ENCODE measurements at places on chromosomes 2 and 18.

- no peak for DNase-seq
Observed at GRCh38 chr2:185466915-185467314, 271.7 kb upstream of the FSIP2 start.

DNA sequence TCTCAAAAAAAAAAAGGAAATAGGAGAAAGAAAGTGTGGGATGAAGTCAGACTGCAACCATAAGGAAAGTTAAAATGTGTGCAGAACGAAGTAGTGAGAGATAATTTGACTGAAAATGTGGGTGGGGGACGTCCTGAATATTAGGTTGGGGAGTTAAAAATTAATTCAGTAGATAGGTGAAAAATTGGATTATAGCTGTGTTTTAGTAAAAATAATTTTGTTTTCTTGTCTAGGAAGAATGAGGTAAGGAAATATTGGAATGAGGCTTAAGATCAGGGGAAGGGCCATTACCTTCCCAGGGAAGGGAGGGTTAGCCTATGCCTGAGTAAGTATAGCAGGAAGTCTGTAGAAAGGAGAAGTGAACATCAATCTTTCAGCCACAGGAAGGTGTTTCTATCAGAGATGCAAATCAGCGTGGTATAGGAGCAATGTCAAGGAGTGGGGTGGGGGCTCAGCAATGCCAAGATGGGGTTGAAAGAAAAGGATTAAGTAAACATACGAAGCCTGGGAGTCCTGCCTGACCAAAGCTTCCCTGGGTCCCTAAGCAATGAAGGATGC lies 250.9 kb downstream of the PIEZO2 start:
- DNase-seq, result no peak

- DNase-seq, result no peak
Observed at GRCh38 chr2:98028101-98028561, 32.4 kb upstream of the TMEM131 start.

DNA sequence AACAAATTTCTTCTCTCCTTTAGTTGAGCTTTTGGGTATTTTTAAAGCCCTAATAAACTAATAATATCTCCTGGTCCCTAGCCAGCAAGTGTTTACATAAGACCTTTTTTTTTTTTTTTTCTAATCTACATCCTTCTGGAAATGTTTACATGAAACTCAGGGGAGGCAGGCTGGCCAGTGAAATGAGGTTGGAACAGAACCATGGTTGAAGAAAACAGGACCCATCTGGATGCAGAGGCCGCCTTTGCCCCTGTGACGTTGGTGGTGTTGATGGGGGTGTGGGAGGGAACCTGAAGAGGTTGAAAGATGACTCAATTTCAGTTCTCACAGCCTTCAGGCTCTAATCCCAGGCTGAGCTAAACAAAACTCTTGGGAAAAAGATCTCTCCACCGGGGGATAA lies 118.5 kb downstream of the NRP2 start:
- DNase-seq, result no peak

- peak; percentile 20 for DNase-seq
Observed at GRCh38 chr2:24452502-24452885, 38.6 kb upstream of the NCOA1 start.

GRCh38 chr18:74082742-74083556 lies 64.7 kb downstream of the FBXO15 start:
- DNase-seq, result no peak

GRCh38 chr2:230358305-230358704 lies 31.3 kb downstream of the SP140L start:
- DNase-seq, result no peak

GRCh38 chr2:111235192-111236015 lies 114.7 kb downstream of the BCL2L11 start:
- DNase-seq, result no peak

DNA sequence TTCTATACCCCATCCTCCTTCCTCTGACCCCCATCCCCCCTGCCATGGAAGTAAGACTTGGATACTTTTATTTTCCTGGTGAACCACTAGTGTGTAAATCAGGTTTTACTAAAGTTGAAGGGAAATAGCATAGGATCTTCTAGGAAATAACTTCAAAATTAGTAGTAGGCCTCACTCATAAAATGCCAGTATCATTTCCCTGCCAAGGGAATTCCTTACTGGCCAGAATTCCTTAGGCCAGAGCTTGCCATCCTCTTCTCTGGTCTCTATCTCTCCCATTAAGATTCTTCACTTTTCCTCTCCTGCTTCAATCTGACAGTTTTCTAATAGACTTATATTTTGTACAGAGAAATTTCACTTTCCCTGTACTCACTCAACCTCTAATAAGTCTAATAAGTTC lies 322.8 kb upstream of the TANK start:
- DNase-seq, result no peak

DNA sequence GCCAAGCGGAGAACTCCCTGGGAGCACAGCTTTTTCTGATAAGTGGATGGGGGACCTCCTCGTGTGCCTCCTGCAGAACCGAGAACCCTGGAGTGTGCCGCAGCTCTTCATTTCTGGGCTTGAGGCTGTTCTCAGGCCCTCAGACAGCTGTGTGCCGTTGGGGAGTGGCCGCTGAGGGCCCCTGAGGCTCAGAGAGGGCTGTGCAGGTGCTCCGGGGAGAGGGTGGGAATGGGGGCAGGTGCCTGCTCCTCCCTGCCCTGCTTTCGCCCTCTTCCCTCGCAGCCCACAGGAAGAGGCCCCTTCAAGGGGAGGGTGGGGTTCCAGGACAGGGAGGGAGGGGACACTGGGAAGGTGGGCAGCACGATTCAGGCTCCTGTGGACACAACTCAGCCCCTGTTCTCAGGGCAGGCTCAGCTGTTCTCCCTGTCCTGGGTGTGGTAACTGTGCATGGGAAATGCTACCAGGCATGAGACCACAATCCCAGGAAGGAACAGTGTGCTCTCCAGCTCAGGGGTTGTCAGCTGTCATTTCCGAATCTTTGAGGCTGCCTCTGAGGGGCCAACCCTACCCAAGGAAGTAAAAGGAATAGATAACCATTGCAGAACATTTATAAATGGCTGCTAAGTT lies 11.3 kb downstream of the LCT start:
- DNase-seq, result no peak

- DNase-seq, result no peak
Observed at GRCh38 chr18:55778788-55779690, 191.0 kb upstream of the TCF4 start.

- no peak for DNase-seq
Observed at GRCh38 chr18:50578651-50579050, 18.8 kb downstream of the MAPK4 start.

DNA sequence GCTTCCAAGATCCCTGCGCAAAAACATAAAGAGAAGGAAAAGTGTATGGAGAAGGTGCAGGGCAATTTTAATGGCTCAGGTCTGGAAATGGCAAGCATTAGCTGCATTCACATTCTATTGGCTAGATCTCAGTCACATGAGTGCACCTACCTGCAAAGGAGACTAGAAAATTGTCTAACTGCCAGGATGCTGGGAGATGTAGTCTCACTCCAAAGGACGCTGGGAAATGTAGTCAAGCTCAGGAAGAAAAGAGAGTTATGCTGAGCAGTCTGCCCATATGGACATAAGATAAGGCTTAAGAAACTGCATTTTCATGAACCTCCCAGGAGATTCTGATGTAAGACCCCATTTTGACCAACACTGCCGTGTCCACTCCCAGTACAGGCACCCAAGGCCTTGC lies 9.5 kb upstream of the KLHL29 start:
- DNase-seq, result no peak

DNA sequence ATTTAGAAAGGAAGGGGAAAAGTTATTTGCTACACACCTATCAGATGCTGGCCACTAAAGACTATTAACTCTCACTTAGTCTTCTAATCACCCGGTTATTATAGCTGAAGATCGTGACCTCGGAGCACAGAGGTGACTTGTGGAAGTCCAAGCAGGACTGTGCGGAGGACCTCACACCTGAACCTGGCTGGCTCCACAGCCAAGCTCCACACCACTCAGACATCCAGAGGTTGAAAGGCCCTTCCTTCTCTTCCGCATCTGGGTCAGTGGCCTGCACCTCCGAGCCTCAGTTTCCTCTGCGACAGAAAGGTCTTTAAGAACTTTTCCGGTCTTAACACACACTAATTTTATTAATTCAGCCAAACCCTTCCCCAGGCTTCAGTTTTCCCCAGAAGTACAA lies 57.9 kb downstream of the TNS1 start:
- no peak for DNase-seq

DNA sequence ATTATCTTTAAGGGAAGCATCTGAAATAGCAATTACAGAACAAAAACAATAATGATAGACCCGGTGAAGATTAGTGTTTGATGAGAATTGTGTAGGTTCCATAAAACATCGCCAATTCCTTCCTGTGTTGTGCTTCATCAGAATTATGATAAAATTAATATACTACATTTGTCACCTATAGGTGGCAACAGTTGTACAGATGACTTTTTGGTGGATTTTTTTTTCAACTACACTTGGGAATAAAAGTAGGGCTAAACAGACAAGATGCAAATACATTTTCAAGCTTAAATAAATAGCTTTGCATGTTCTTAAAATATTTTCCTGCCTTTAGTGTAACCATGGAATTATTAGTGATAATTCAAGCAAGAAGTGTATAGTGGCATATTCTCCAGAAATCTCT lies 7.0 kb upstream of the LYPD1 start:
- no peak for DNase-seq

DNA sequence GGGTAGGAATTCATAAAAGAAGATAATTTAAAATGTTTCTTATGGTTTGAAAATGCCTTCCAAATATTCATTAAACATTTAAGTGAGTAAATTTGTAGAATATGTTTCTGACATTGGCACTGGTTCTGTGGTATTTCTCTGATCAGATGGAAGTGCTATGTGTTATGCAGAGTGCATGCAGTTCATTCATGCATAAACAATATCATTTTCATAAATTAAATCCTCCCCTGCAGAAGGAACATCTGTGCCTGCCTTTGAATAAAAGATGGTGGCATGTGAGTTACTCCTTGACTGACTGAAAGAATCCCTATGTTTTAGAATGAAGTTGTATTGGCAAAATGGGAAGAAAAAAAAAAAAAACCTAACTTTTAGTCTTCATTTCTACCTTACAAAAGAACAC lies 5.9 kb downstream of the NEUROD1 start:
- no peak for DNase-seq

DNA sequence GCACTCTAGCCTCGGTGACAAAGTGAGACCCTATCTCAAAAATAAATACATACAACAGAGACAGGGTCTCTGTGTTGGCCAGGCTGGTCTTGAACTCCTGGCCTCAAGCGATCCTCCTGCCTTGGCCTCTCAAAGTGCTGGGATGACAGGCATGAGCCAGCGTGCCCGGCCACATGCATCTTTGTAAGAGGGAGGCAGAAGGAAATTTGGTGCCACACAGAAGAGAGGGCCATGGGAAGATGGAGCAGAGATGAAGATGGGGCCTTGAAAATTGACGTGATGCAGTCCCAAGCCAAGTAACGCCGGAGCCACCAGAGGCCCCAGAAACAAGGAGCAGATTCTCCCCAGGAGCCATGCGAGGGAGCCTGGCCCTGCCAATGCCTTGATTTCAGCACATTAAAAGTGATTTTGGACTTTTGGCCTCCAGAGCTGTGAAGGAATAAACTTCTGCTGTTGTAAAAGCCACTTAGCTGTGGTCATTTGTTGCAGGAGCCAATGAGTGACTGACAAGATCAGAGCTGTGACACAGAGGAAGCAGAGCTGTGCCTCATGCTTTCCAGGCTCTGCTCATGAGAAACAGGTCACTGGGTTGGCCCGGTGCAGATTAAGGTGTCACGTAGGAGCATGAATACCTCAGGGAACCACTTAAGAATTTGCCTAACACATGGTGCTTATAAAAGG lies 2.7 kb upstream of the SLC66A2 start:
- no peak for DNase-seq

- no peak for DNase-seq
Observed at GRCh38 chr2:100982431-100982861, 19.6 kb upstream of the RPL31 start.

DNA sequence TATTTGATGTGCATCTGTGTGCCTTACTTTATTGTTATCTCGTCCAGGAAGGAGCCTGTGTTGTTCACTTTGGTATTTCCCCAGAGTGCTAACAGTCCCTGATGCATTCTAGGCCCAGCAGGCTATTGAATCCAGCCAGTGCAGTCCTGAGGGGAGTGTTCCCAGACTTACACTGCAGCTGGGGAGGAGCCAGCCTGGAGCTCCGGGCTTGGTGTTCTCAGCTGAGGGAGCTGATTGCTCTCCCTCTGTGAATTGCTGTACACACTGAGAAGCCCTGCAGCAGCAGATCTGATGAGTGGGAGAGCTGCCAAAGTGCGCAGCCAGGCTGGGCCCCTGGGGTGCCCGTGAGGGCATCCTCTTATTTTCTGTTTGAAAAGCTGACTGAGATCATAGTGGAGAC lies 159.2 kb downstream of the GALNT3 start:
- peak; percentile 16 for DNase-seq

DNA sequence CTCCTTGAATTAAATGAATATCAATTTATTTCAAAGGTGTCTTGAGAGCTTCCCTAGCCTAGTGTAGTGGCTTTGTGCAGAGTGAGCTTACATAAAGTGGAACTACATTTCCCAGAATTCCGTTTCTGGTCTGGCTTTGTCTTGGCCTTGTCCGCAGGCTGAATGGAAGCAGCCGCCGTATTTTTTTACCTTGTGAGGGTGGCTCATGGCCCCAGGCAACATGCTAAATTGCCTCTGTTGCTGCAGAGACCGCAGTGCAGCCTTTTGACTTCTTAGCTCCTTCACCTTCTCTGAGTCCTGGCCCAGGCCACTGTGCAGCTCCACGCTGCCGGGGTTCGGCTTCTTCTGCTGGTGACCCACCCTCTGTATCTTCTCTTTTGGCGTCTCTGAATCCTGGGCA lies 114.8 kb upstream of the SLC38A11 start:
- DNase-seq, result no peak

GRCh38 chr18:68960355-68960754 lies 162.5 kb downstream of the CCDC102B start:
- DNase-seq, result no peak

GRCh38 chr2:186348200-186348599 lies 137.9 kb upstream of the ZC3H15 start:
- no peak for DNase-seq

GRCh38 chr2:126896471-126896870 lies 2.2 kb upstream of the TEX51 start:
- no peak for DNase-seq

- no peak for DNase-seq
Observed at GRCh38 chr2:213251618-213252017, 32.6 kb upstream of the SPAG16 start.

- DNase-seq, result no peak
Observed at GRCh38 chr2:144140891-144141290, 379.0 kb downstream of the ZEB2 start.

DNA sequence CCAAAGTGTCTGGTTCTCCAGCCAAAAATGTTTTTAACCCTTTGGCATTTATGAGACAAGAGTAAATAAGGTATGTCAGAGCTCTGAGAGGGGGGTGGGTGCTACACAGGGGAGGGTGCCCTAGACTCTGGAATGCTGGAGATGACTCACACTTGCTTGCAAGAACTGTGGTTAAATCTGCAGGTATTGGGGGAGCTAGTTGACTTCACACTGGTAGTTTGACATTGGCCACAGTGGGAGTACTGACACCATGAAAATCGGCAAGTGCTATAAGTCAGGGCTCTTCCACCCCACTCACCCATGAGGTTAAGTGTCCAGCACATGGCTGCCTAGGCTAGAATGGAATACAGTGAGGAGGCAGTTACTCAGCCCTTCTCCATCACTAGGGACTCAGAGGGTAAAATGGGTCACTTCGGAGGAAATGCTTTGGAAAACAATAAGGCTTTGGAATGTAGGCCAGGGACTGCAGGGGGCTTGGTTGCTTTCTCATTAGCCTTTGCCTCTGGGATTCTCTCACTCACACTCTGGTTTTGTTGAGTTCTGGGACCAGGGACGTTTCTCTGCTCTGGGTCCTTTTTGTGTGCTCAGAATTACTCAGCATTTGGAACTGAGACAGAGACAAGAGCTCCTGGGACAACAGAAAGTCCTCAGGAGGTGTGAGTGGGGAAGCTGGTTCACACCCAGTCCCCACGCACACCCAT lies 91.6 kb downstream of the ACKR3 start:
- DNase-seq, result no peak
